ENCODE measurements at places on chromosomes 3 and 15. TPM values are rescaled to one million over a fixed set of nuclear protein-coding genes. Genes with fewer than 3 reads are reported as not detected.

The LDHAL6B gene
- not detected for total RNA-seq

The KCNAB1 gene
- not detected for total RNA-seq

DNA sequence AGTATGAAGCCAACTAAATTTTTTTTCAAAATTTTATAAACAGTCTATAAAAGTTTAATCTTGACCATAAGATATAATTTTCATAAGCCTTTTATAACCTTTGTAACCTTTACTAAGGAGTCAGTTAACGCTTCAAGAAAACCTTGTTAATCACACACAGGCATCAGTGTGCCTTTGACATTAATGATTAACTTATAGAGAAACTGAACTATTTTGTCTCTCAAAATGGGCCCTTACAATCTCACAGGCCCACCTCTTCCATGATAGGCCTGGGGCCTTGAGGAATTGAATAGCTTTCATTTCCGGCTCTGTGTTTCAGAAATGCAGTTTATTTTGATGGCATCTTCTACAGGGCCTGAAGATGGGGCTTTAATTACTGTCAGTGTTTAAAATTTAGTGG lies 70.1 kb downstream of the CD200 start:
- no peak overlapping the region for H3K4me3 ChIP-seq
- peaks cover 2% of the 10 kb centered on the region for H3K27me3 ChIP-seq
- no peaks in the 10 kb centered on the region for H3K36me3 ChIP-seq
- peaks cover 6% of the 10 kb centered on the region for H3K4me1 ChIP-seq

The P4HTM gene
- 33.4 TPM for total RNA-seq

The SYNPR gene
- total RNA-seq: not detected

The HCN4 gene
- not detected for total RNA-seq

DNA sequence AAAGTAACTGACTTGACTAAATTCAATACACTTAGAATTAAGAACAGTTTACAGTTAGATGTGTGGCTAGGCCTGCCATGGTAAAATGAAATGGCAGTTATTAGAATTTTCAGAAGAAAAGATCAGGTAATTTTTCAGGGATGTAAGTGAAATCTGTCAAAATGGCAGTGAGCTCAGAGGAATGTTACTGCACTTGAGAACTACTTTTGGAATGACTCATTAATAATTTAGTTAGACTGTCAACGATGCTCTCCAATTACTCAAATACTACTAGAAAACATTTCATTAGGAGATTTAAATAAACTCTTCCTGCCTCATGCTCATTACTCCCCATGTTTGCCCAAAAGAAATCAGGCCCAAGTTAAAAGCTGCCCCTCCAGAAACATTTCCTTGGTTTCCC lies 84.4 kb downstream of the RFTN1 start:
- peak overlapping the region; percentile 24 for H3K27ac ChIP-seq
- no peak overlapping the region for H3K4me3 ChIP-seq
- no peak for DNase-seq
- peaks cover 36% of the 10 kb centered on the region for H3K36me3 ChIP-seq
- peaks cover 48% of the 10 kb centered on the region for H3K4me1 ChIP-seq

The RLBP1 gene
- total RNA-seq: not detected

DNA sequence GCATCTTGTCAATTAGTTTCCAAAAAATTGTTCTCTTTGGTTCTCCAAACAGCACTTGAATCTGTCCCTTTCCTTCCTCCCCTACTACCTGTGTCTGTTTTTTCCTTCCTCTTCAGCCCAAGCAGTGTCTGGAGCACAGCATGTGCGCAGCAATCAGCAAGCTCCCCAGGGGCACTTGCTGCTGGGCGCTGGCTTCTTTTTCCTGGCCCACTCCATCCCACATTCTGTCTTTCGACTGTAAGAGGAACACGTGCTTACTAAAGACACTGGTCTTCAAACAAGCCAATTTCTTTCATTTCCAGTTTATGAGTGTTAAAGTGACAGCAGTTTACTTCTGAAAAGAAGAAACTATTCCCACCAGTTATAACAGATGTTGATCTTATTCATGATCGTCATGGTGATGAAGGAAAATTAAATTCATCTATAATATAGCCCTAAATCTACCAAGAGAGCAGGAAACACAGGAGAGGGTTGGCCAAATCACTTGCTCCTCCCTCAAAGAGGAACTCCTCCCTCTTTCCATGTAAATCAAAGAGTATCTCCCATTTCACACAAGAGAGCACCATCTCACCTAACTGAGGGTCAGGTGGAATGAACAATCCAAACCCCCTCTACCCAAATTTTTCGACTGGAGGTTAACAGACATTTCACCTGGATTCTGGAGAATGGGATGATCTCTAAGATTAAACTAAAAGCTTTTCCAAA lies 115.4 kb downstream of the IGF2BP2 start:
- H3K4me3 ChIP-seq: no peak overlapping the region
- no peaks in the 10 kb centered on the region for H3K27me3 ChIP-seq
- 0 out of 2 replicates have a peak, but pooled peaks cover 4% of the 10 kb centered on the region for H3K36me3 ChIP-seq
- no peak for DNase-seq
- H3K4me1 ChIP-seq: peaks cover 60% of the 10 kb centered on the region

The DGKG gene
- total RNA-seq: 0.30 TPM

DNA sequence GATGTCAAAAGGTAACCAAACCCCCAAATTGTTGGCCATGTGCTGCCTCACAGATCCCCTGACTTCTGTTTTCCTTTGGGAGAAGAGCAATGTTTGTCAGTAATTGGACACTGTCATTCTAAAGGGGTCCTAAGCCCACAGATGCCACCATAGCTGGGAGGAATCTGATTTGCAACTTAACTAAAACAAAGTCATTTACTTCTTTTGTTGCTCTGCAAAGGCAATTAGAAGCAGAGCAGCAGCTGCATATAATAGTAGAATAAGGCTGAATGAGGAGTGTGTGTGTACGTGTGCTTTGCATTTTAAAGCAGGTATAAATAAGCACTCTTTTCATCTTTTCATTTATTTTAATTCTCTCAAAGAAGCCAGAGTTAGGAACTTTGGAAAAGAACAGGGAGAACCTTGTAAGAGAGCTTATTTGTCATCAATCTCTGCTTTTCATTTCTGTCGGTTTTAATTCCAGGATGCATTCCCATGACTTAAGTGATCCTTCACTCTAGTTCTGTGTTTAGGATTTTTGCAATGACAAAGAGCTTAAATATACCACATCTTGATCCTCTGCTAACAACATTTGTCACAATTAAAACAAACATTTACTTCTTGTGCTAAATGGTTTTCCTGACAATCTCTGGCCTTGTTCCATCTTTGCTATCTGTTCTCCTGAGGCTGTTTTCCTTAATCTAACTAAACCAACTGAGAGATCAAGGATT lies 530.2 kb upstream of the CBLB start:
- DNase-seq: no peak
- no peaks in the 10 kb centered on the region for H3K27me3 ChIP-seq
- peaks cover 6% of the 10 kb centered on the region for H3K4me1 ChIP-seq
- H3K27ac ChIP-seq: no peak overlapping the region
- no peaks in the 10 kb centered on the region for H3K36me3 ChIP-seq

DNA sequence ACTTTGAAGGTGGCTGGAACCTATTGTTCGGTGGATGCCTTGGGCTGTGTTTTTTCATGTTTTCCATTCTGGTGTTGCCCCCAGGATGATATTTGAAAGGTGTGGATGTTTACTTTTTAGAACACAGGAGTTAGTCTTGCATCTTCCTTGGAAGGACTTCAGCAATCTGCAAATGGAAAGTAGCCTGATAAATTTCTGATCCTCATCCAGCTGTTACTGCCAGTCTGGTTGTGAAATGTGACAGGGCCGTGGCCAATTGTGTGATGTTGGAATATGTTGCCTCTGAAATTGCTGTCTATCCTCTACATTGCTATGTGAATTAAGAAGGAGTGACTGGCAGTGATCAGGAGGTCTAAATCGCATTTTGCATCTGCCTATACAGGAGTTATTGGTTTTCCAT lies 382.5 kb upstream of the C2CD4B start:
- peaks cover 29% of the 10 kb centered on the region for H3K4me1 ChIP-seq
- H3K36me3 ChIP-seq: peaks cover 12% of the 10 kb centered on the region
- no peak for DNase-seq
- H3K4me3 ChIP-seq: no peak overlapping the region
- H3K27ac ChIP-seq: no peak overlapping the region
- no peaks in the 10 kb centered on the region for H3K27me3 ChIP-seq

- peak overlapping the region; percentile 61 for H3K4me3 ChIP-seq
- no peaks in the 10 kb centered on the region for H3K27me3 ChIP-seq
- peaks cover 28% of the 10 kb centered on the region for H3K4me1 ChIP-seq
These were observed 24.9 kb downstream of the VPS13C start for GRCh38 chr15:62035256-62035924.

The MYRIP gene
- total RNA-seq: 0.27 TPM

DNA sequence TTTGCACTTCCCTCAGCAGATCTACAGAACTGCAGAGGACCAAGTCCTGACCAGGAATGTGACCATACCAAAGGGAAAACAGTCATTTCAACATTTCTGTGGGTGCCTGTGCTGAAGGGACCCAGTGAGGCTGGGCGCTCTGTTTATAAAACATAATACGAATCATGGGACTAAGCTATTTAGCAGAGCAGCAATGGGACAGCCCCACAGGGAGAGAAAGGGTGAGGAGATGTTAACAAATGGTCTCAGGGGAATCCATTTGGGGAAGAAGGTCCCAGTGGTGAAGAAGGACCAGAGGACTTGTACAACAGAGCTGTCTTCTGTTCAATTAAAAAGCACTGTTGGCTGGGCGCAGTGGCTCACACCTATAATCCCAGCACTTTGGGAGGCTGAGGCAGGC lies 1025.4 kb downstream of the FHIT start:
- no peaks in the 10 kb centered on the region for H3K36me3 ChIP-seq
- no peak overlapping the region for H3K4me3 ChIP-seq
- H3K4me1 ChIP-seq: no peaks in the 10 kb centered on the region
- H3K27ac ChIP-seq: no peak overlapping the region
- DNase-seq: no peak

Measured in HFFc6 (cell line).